ENCODE measurements at places on chromosomes 2 and 18. TPM values are rescaled to one million over a fixed set of nuclear protein-coding genes. Genes with fewer than 3 reads are reported as not detected.
A peak's percentile ranks its signal among the peaks of the same experiment; 100 is the strongest.

The PJVK gene
- not detected for total RNA-seq

The SCYGR4 gene
- not detected for total RNA-seq

The RGPD5 gene
- 28.1 TPM for total RNA-seq

- no peak for DNase-seq
Measured at GRCh38 chr2:200194746-200195145, 111.7 kb upstream of the SPATS2L start.

- DNase-seq = peak; percentile 71
Measured at GRCh38 chr2:237692601-237693290, 65.4 kb downstream of the LRRFIP1 start.

GRCh38 chr18:69752737-69753380, 194.8 kb downstream of the CD226 start:
- DNase-seq = no peak
